ENCODE measurements at places on chromosomes 7 and 10.

DNA sequence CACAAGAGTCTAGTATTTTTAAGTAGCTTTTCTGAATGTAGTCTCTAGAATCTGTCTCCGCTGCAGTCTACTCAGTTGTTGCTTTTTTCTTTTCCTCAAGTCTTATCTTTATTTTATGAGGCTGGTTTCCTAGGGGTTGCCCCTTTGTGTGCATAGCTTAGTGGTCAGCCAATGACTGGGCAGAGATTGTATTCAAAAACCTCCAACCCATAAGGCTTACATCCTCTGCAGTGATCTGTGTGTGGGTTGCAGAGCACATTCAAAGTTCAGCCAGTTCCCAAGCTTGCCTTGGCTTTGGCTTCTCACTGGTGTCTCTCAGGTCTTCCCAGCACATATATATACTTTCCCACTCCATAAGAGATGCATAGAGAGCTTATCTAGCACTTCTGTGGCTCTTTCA, 160.0 kb upstream of the TCF7L2 start:
- no peak for DNase-seq

- DNase-seq = no peak
These were observed 101.6 kb downstream of the C10orf90 start for GRCh38 chr10:126568809-126569385.

DNA sequence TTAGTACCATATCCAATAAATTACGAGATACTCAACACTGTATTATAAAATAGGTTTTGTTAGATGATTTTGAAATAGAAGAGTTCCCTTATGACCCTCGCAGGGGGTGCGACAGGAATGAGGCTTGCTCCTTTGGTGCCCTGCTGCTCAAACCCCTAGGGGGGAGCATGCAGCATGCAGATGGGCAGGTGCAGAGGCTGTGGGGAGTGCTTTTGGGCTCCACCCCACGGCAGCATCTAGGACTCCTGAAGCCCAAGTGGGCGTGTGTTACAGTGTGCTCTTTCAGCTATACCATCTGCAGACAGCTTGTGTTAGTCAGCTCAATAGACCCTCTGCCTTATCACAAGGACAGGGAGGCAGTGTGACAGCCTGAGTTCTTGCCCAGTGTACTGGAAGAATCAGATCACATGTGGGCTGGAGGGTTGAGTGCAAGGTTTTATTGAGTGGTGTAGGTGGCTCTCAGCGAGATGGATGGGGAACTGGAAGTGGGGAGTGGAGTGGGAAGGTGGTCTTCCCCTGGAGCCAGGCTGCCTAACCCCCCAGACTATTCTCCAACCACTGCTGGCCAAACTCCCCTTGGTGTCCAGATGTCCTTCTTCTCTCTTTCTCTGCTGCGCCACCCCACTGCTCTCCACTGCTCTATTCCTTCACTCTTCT, 3.1 kb upstream of the MRC1 start:
- peak; percentile 12 for DNase-seq

GRCh38 chr7:106053109-106053508, 59.0 kb downstream of the SYPL1 start:
- no peak for DNase-seq

- DNase-seq = no peak
These were observed 18.3 kb upstream of the LRGUK start for GRCh38 chr7:134108802-134109201.

- no peak for DNase-seq
These were observed 25.8 kb upstream of the TSPAN13 start for GRCh38 chr7:16727736-16728135.

GRCh38 chr10:119407254-119407777, 135.2 kb downstream of the RGS10 start:
- DNase-seq = no peak

GRCh38 chr7:42152329-42153205, 84.4 kb downstream of the GLI3 start:
- no peak for DNase-seq

- no peak for DNase-seq
These were observed 9.2 kb downstream of the EPHB6 start for GRCh38 chr7:142863891-142864685.

DNA sequence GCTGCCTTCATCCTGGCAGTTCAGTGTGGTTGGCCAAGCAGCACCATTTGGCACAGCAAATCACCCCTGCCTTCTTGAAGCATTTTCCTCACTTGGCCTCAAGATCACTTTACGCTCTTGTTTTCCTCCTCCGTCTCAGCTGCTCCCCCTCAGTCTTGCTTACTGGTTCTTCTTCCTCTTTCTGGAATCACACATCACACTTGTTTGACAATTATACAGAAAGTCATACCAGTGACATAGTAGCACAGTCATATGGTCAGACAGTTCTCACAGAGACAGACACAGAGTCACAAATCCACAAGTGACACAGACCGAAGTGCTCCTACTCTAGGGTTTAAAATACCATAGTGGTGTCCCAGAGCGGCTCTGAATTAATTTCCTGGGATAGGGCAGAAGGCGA, 43.8 kb upstream of the ARL4A start:
- DNase-seq = no peak

GRCh38 chr10:53003094-53003493, 230.5 kb upstream of the MBL2 start:
- DNase-seq = no peak

GRCh38 chr10:71437537-71438092, 40.9 kb downstream of the CDH23 start:
- no peak for DNase-seq

DNA sequence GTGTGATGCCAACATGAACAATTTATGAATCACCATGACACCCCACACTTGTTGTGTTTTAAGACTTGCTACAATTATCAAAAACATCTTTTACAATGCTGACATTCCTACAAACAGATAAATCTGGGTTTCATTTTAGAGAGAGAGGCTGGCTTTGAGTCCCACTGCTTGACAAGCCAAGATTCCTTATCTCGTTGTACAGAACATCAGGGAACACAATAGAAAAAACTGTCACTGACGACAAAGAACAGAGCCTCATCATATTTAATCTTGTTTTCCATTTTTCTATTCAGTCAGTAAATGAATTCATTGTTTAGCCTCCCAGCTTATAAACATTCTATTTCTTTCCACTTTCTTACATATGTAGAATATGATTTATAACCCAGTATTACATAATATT, 461.6 kb upstream of the VSTM2A start:
- DNase-seq = no peak

- DNase-seq = no peak
These were observed 125.1 kb upstream of the GPR22 start for GRCh38 chr7:107344799-107345198.

- DNase-seq = no peak
These were observed 851 bp downstream of the KIFBP start for GRCh38 chr10:68989317-68989990.

- no peak for DNase-seq
These were observed 268.9 kb upstream of the SEMA3C start for GRCh38 chr7:81187753-81188152.

- DNase-seq = no peak
These were observed 20.8 kb upstream of the ADAM12 start for GRCh38 chr10:126408953-126409641.

DNA sequence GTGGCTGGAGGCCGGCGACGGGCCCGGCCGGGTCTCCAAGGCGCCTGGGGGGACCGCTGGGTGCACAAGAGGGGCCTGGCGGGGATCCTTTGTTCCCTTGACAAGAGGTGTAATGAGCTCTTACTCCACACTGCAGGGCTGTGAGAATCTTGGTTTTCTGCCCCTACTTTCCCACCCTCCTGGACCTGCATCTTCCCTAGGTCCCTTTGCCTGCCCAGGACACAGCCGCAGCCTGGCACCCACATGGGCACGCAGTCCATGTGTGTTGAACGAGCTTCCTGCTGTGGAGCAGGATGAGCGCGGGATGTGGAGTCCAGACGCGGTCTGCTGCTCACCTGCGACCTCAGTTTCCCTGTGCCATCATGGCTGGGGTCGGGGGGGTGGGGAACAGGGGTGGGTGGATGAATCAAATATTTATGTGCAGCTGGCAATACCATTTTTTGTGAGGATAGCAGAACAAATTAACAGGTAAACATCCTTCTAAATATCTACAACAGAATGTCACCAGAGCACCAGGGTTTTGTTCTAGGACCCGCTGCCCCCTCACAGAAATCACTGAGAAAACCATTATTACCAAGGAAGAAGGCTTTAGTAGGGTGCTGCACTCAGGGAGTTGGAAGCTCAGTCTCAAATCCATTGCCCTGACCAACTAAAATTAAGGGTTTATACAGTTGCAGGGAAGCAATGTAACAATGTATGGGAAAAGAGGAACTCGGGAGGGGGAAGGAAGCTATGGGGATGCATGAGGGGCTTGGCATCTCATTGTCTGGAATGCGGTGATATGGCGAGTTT, 474 bp upstream of the NSMCE4A start:
- no peak for DNase-seq

- no peak for DNase-seq
These were observed 573.3 kb downstream of the GALNT17 start for GRCh38 chr7:71705217-71705616.

GRCh38 chr7:29084832-29085231, 61.5 kb downstream of the CPVL start:
- DNase-seq = no peak

DNA sequence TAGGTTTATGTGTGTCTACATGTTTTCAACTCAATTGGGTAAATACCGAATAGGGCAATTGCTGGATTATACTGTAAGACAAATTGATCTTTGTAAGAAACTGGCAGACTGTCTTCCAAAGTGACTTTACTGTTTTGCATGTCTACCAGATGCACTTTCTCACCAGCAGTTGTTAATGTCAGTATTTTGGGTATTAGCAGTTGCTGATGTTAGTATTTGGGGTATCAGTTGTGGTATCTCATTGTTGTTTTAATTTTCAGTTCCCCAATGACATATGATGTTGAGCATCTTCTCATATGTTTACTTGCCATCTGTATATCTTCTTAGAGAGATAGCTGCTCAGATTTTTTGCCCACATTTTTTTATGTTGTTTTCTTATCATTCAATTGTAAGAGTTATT, 10.6 kb downstream of the PDE6C start:
- no peak for DNase-seq

DNA sequence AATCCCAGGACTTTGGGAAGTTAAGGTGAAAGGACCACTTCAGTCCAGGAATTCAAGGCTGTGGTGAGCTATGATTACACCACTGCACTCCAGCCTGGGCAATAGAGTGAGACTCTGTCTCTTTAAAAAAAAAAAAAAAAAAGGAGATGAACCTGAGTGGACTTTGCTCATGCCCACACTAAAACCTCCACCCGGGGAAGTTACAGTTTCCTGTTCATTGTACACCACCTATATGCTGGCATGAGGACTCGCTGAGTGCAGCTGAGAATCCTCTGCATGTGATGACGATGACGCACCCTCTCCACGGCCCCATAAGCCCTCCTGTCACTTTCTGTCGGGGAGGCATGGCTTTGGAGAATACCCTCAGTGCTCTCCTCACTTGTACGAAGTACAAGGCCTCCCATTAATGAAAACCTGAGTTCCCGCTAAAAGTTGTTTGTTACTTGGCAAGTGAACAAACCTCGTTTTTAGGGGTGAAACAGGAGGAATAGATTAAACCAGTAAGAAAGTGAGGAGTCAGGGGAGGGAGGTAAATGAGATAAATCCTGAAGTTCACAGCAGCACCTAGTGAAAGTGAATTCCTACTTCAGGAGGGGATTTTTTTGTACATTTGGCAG, 15.9 kb downstream of the TMEM176B start:
- no peak for DNase-seq

- DNase-seq = no peak
These were observed 45.1 kb downstream of the CAMK1D start for GRCh38 chr10:12394241-12395033.

- no peak for DNase-seq
These were observed 14.1 kb upstream of the AKR1B10 start for GRCh38 chr7:134513169-134513752.
